ENCODE measurements at places on chromosomes 2 and 18.
A peak's percentile ranks its signal among the peaks of the same experiment; 100 is the strongest.

GRCh38 chr2:63698786-63699548, 110.2 kb downstream of the MDH1 start:
- DNase-seq, result peak; percentile 42

- DNase-seq, result no peak
These were observed 68.9 kb upstream of the EFEMP1 start for GRCh38 chr2:55992455-55992854.

DNA sequence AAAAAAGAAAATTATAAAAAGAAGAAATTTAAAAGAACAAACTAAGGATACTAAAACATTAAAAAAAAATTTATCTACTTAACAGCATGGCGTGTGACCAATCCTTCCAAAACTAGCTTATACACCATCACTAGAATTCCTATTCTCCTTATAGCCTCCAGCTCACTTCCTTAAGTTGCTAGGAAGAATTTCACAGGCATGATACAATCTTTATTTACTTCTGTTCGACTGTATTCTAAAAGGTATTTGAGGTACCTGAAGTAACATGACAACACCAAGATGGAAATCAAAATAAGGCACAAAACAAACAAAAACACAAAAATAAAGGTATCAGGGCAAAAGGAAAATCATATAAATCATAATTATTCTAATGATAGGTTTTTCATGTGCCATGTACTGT, 360.7 kb downstream of the FIGN start:
- DNase-seq, result no peak

- peak; percentile 78 for DNase-seq
These were observed 1176.9 kb upstream of the LRRTM1 start for GRCh38 chr2:81481242-81481993.

DNA sequence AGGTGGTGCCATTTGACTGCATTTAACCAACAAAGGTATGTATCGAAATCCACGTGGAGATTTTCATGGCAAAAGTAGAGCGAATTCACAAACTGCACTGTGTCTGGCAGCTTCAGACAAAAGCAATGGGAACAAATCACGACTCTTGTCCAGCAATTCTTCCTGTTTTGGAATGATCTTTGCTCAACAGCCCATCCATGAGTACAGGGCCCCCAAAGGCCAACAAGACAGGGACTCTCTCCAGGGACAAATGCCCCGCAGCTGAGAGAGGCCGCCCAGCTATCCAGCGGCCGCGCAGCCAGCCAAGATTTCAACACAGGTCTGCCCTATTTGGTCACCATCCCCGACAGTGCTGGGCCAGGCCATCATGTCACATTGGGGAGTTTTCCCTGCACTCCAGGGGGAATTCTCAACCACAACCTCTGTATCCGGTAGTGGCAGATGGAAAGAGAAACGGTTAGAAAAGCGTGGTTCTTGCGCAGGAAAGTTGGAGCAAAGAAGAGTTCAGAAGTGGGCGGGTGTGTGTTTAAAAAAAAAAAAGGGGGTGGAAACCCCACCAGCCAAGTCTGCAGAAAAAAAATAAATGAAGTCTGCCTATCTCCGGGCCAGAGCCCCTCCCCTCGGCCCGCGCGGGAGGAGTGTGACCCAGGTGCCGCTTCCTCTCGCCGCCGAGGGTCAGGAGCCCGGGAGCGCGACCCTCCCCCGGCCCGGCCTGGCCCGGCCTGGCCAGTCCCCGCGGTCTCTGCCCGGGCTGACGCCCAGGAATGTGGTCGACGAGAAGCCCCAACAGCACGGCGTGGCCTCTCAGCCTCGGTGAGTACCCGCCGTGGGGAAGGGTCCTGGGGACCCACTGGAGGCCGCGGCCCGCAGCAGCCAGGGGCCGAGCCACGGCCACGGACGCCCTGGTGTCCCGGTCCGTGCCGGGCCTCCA, at the start of gene GYPC:
GYPC (plus strand) TSS at position 659 of the 931 bp plus-strand sequence; CDS start at position 765, 106 bp downstream.
- DNase-seq, result no peak

GRCh38 chr2:45132551-45132950, 123.3 kb upstream of the SIX2 start:
- DNase-seq, result no peak

DNA sequence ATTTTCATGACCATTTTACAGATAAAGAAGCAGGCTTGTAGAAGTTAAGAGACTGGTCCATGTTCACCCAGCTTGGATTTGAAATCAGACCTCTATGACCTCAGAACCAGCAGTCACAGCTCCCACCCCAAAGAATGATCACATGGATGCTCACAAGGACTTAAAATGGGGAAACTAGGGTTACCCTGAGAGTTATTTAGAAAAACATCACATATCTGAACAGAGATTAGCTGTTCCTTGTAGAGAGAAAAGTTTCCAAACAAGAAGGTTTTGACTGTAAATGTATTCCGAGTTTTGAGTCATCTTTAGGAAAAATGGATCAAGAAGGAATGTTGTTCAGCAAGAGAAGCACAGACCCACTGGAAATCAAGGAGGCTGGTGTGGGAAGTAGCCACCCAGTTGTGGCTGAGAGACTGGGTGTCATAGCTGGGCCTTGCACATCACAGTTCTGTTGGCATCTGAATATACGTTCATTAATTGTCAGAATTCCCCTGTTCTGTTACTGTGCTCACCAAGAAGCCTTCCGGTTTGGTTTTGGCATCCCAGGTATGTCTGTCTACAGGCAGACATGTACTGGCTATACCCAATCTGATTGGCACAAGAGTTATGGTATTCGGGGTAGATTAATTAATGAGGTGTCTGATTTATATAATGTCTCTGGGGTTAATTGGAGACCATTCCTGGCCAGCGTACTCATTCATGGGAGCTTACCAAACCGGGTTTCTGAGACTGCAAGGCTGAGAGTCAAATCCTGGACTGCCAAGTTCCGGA, 371.8 kb upstream of the SLC14A2 start:
- no peak for DNase-seq

- DNase-seq, result no peak
These were observed 132.8 kb downstream of the CYP26B1 start for GRCh38 chr2:72014831-72015230.

- no peak for DNase-seq
These were observed 40.8 kb downstream of the DSEL start for GRCh38 chr18:67475673-67476072.

GRCh38 chr18:56576826-56577573, 61.4 kb downstream of the TXNL1 start:
- no peak for DNase-seq

- DNase-seq, result no peak
These were observed 249.8 kb upstream of the RAB6C start for GRCh38 chr2:129729646-129730045.

GRCh38 chr2:226466589-226466988, 333.0 kb downstream of the IRS1 start:
- DNase-seq, result no peak

- DNase-seq, result no peak
These were observed 32.3 kb downstream of the CHN1 start for GRCh38 chr2:174972924-174973323.

DNA sequence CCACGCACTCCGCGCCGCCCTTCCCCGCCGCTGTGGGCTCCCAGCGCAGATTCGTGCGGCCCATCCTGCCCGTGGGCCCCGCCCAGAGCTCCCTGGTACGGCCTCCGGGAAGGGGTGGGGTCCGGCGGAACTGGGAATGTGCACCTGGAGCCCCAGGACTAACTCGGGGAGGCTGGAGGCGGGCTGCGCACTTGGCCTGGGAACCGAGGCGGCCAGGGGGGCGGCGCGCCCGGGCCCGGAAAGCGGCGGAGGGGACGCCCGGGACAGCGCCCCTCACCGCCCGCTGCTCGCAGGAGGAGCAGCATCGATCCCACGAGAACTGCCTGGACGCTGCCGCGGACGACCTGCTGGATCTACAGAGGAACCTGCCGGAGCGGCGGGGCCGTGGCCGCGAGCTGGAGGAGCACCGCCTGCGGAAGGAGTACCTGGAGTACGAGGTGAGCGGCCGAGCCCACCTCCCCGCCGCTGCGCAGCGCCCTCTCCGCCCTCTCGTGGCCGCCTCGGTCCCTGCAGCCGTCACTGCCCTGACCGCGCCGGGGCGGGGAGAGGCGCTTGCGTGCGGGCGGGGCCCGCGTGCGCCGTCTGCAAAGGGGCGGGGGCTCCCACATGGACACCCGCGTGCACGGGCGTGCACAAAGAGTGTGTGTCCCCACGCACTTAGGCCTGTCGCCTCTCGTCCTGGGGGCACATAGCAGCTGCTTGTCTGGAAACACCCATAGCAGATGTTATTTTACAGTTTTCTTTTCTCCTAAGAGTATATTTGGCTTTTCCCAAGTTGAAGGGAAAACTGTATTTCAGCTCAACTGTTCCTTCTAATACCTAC, 25.2 kb downstream of the PSD4 start:
- DNase-seq, result peak; percentile 51
